T follicular helper cell (primary cell): ENCODE measurements at places on chromosomes 11 and 22.
A peak's percentile ranks its signal among the peaks of the same experiment; 100 is the strongest.

DNA sequence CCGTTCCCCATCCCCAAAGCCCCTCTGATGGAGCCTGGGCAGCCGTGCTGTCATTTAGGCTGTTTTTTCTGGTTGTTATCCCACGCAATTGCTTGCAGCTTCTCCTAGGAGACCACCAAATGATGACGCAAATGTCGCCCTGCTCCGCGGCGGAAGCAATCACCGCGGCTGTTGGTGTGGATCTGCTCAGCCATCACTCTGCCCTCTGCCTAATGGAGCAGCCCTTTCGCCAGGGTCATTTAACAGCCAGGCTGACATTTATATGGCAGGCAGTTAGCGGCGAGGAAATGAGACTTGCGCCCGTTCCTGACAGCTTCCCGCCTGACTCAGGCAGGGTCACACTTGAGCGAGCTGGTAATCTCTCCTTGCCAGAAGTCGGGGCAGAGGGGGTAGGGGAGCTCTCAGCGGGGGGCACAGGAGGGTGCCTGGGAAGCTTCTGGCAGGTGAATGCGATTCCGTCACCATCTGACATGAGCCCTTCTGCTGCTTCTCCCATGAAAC lies 97.9 kb upstream of the RTL6 start:
- DNase-seq: no peak

GRCh38 chr11:120465921-120466534 lies 45.5 kb upstream of the GRIK4 start:
- DNase-seq: no peak

GRCh38 chr11:381501-382072 lies 12.3 kb downstream of the B4GALNT4 start:
- DNase-seq: no peak

- no peak for DNase-seq
Observed at GRCh38 chr11:126082251-126083109, 19.8 kb upstream of the CDON start.

DNA sequence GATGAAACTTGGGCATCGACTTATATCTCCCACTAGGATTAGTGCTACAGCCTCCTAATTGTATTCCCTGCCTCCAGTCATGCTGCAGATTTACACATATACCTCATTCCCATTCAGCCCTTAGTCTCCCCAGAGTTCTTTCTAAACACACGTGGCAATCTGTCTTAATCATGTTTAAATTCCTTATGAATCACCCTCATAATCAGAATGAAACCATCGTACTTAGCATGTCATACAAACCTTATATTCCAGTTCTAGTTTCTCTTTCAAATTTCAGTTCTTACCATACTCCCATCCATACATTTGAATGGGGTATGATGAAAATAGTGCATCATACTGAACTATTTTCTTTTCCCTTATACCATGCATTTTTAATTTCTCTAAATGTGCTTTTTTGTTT lies 6.0 kb upstream of the OR10A2 start:
- DNase-seq: no peak

DNA sequence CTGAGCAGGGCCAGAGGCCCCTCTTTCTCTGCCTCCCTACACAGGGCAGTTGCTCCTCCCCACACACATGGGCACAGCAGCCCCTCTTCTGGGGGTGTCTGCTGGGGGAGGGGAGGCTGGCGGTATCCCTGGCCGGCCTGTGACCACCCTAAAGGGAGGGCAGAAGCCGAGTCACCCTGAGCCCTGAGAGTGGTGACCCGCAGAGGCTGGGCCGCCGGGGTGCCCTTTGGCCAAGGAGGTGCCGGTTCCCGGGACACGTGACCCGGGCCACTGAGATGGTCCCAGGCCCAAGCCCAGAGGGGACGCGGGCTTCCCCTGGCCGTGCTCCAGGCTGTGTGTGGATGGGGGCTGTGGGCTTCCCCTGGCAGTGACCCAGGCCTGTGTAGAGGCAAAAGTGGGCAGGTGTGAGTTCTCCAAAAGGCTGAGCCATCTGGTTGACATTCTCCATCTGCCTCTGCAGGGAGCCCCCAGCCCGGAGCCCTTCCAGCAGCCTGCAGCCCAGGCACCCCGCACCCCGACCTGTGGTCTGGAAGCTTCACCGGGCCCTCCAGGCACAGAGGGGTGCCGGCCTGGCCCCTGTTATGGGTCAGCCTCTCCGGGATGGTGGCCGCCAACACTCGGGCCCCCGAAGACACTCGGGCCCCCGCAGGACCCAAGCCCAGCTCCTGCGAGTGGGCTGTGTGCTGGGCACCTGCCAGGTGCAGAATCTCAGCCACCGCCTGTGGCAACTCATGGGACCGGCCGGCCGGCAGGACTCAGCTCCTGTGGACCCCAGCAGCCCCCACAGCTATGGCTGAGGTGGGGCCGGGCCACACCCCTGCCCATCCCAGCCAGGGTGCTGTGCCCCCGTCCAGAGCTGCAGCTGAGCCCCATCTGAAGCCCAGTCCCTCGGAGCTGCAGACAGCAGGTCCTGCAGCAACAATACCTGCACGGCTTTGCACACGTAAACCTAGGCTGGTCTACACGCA lies 1.0 kb downstream of the ADM2 start:
- DNase-seq: no peak

DNA sequence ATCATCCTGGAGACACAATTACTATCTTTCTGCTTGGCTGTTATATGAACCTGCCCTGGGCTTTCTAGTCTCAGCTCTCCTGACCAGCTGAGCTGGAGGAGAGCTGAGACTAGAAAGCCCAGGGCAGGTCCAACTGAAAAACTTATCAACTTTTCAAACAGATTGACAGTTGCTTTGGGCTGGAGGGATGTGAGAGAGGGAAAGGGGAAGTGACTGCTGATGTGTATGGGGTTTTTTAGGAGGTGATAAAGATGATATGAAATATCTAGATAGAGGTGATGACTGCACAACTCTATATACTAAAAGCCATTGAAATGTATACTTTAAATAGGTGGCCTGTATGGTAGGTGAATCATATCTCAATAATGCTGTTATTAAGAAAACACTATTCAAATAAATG lies 60.2 kb upstream of the CHRM4 start:
- DNase-seq: no peak

DNA sequence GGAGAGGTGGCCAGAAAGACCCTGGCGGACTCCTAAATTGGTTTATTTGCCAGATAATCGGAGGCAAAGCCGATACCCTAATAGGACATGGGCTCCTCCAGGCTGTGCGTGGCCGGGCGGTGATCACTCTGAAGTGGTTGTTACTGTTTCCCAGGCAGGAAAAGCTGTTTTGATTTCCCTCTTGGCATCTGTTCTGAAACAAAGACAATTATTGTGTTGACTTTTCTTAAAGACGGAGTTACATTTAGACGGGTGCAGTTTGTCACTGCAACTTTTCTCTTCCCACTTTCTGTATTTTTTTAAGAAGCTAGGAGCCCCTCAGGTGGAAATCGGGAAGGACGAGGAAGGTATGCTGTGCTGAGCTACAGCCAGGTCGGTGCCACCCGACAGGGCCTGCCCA lies 1288.4 kb downstream of the BRD1 start:
- no peak for DNase-seq

- no peak for DNase-seq
Observed at GRCh38 chr11:68498903-68499883, 38.6 kb downstream of the PPP6R3 start.

DNA sequence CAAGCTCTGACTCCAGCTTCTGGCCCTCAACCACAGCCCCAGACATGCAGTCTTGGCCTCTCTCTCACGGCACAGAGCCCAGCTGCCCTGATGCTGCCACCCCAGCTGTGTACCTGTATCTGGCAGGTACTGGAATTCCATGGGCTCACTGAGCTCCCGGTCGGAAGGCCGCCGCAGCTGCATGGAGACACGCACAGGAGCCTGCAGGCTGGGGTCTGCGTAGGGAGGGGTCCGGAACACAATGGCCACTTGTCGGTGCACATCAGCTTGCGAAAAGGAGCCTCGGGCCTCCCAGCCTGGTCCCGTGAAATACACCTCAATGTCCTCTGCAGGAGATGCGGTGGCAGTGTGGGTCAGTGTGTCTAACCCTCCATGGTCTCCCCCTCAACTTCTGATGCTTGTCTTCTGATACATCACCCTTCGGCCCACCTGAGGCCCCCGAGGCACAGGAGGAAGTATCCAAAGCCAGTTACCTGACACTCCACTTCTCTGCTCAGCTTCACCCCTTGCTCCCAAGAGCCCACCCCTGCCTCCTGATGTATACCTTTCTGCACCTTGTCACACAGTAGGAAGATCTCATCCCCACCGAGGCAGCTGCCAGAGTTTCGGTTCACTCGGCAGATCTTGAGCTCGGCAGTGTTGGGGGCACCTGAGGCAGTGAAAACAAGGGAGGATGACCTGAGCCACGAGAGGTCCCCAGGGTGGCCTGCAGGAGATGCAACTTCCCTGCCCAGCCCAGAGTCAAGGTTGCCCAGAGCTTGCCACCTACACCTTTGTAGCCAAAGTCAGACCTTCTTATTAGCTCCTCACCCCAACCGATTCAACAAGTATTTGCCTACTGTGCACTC lies 4.3 kb downstream of the RELA start:
- no peak for DNase-seq

GRCh38 chr11:121063728-121064127 lies 37.3 kb upstream of the TECTA start:
- DNase-seq: no peak

GRCh38 chr22:27386186-27386585 lies 415.4 kb downstream of the MN1 start:
- no peak for DNase-seq

DNA sequence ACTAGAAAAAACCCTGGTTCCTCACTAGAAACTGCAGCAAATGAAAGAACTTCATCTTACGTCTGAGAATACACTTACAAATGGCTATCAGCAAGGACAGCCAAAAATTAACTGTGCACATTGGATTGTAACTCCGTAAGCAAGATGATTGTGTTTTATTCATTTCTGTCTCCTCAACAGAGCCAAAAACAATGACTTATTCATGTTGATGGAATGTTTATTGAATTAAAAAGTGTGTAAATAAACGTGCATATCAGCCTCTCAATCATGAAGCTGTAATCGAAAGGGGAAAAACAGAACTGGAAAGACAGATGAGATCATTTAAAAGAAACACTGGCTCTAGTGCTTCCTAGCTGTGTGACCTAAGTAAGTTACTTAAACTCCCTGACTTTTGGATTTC lies 307.5 kb upstream of the ZC3H12C start:
- no peak for DNase-seq

GRCh38 chr11:398826-399225 lies 4.8 kb downstream of the PKP3 start:
- no peak for DNase-seq

- DNase-seq: no peak
Observed at GRCh38 chr11:41056892-41057569, 402.4 kb downstream of the LRRC4C start.

- no peak for DNase-seq
Observed at GRCh38 chr11:133832991-133833897, 12.1 kb downstream of the SPATA19 start.

- DNase-seq: no peak
Observed at GRCh38 chr22:32917577-32918354, 116.3 kb downstream of the TIMP3 start.

- DNase-seq: no peak
Observed at GRCh38 chr22:20000246-20001081, 16.2 kb downstream of the ARVCF start.

- DNase-seq: no peak
Observed at GRCh38 chr11:118124929-118125535, 27.6 kb downstream of the SCN4B start.

DNA sequence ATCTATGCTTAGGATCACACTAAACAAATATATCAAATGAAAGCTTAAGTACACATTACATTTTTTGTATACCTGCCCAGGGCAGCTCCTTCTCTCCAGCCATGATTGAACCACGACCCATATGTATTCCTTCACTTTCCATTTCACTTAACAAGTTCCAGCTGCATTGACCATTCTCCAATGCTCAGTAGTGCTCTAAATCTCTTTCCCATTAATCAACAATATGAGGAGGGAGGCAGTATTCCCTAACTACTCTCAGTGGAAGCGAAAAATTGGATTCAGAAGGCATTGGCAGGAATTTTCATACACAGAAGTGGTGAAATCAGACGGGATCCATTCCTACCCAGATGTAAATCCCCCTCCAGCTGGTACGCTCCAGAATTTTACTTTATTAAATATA lies 372.0 kb upstream of the LUZP2 start:
- DNase-seq: no peak

DNA sequence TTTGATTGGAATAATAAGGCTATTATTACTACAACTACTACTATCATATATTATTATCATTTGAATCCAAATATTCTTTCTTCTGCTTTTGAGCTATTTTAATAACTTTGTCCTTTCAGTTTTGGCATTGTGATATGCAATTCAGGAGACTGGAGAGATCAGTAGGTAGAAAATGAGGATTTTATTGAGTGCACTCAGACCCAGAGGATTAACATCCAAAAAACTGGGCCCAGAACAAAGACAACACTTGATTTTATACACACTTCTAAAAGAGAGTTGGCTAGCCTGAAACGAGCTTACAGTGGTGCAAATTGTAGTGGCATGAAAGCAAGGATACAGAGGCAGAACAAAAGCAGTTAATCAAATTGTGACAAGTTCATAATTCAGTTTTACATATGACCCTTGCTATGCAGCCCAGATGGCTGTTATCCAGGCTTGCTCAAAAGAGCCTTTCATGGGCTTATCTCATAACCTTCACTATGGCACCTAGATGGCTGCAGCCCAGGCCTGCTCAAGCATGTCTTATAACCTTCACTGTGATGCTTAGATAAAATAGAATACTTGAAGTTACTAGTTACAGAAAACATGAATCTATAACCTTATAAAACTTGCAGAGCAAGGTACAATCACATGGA lies 796.3 kb upstream of the RAG2 start:
- no peak for DNase-seq

- no peak for DNase-seq
Observed at GRCh38 chr11:94734563-94735275, 33.4 kb upstream of the AMOTL1 start.

- DNase-seq: no peak
Observed at GRCh38 chr11:128835741-128836430, 31.2 kb downstream of the KCNJ1 start.

GRCh38 chr22:41286639-41287091 lies 678 bp upstream of the RANGAP1 start:
- DNase-seq: peak; percentile 32

GRCh38 chr11:23680488-23681230 lies 816.2 kb upstream of the LUZP2 start:
- DNase-seq: no peak

DNA sequence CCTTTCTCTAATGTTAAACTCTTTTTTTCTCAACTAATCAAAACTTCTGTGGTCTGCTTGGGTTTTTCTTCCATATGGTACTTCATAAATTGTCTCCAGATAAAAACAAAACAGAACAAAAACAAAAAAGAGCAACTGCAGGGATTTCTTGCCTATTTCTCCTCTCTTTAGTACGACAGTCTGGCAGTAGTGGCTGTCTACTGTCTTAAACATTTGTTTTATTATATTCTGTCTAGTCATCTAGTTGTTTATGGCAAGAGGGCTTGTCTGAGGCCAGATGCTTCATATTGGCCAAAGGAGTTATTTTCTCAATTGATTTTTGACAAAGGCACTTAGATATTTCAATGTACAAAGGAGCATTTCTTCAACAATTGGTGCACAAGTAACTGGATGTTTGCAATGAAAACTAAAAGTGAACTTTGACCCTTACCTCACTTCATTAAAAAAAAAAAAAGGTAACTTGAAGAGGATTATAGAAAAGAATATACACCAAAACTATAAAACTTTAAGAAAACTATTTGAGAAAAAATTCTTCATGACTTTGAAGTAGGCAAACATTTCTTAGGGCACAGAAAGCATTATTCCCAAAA lies 404.2 kb downstream of the LUZP2 start:
- DNase-seq: no peak
